ENCODE measurements at places on chromosomes 3 and 15.

GRCh38 chr15:69468241-69469121 lies 15.9 kb downstream of the RPLP1 start:
- peak; percentile 65 for DNase-seq

GRCh38 chr3:101518421-101518871 lies 5.4 kb upstream of the SENP7 start:
- DNase-seq = peak; percentile 17

DNA sequence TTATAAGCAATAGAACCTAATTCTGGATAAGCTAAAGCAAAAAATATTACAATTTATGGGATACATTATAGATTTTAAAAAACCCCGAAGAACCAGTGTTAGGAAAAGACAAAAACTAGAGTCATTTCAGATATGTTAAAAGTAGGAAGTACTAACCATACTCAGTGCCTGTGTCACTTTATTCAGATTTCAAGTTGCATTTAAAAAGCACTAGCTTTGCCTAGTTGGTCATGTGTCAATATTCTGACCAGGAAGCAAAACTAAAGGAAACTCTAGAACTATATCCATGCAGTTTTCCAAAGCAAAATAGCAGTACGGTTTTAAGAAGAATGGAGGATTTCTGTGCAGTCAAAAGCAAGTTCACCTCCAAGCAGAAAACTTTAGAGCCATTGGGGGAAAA lies 88.4 kb downstream of the RAP2B start:
- no peak for DNase-seq

- no peak for DNase-seq
These were observed 117.2 kb downstream of the TLE3 start for GRCh38 chr15:69980341-69981059.

DNA sequence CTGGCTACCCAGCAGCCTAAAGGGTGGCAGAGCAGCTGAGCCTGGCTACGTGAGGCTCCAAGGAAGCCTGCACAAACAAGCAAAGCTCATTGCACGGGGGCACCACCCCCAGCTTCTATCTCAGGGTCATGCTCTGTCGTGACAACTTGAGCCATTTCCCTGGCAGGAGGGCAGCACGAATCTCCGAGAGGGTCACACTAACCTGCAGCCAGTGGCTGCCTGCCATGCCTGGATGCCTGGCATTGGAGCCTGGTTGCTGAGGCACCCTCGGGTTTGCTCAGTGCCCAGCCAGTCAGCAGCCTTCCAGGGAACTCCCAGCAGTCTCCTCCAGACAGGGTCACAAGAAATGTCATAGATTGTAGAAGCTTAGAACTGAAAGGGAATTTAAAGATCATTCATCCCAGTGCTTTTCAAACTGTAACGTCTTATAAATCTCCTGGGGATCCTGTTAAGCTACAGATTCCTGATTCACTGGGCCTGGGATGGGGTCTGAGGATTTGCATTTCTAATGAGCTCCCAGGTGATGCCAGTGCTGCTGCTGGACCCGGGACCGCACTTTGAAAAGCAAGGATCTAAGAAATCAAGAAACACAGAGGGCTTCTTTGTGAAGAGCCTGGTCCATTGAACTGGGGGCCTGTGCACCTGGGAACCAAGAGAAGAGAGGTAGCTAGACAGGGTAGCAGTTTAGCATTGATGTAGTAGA lies 48.4 kb downstream of the TMEM266 start:
- no peak for DNase-seq

DNA sequence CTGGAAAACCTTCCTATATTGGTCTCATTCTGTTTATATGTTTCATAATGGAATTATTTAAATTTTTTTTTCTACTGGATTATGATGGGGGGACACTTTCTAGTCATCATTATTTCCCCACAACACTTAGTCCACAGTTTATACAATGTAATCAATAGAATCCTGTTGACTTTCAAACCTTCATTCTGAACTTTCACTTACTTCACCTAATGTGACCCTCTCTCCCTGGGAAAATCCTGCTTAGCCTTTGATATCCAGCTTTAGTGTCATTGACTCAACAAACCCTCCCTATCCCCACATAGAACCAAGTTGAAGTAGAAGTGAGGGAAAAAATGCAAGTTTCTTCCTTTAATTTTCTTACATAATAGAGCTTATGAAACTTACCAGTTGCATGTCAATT lies 666.0 kb downstream of the MECOM start:
- DNase-seq = no peak

DNA sequence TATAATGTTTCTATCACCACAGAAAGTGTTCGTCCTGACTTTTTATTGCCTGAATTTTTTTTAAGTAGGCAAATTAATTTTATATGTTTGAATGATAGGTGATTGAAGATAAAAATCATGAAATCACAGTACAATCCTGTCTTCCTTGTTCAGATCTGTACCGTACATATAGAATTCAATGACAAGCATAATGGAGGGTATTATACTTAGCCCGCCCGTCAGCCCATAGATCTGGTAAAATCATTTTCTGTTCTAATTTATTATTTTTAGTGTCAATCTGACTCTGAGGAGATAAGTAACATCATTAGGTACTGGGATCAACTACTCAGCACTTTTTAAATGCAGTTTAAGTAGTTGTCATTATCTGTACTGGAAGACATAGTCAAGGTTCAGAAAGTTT lies 269.9 kb downstream of the NR2F2 start:
- no peak for DNase-seq

DNA sequence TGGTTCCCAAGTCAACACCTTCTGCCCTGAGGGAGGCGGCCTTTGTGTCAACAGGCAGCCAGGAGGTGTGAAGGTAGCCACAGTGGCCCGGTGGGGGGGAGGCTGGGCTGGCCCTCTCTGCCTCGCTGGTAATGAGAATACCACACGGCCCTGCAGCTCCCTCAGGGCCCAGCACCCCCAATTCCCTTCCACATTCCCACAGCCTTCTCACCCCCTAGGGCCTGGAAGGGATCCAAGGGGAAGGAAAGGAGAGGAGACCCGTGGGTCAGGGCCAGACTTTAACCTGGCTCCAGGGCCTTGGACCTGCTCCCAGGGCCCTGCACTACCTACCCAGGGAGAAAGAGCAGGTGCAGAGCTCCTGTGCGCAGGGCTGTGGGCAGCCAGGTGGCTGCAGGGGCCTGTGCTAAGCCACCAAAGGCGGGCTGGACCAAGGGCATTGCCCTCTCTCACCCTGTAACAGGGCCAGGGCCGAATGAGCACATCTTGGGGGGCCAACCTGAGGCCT lies 8.7 kb upstream of the MESP2 start:
- DNase-seq = no peak

DNA sequence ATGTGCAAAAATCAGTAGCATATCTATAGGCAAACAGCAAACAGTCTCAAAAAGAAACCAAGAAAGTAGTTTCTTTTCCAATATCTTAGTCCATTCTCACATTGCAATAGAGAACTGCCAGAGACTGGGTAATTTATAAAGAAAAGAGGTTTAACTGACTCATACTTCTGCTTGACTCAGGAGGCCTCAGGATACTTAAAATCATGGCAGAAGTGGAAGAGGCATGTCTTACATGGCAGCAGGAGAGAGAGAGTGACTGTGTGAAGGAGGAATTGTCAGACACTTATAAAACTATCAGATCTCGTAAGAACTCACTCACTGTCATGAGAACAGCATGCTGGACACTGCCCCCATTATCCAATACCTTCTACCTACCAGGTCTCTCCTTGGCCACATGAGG lies 327.9 kb upstream of the EPHA3 start:
- no peak for DNase-seq

DNA sequence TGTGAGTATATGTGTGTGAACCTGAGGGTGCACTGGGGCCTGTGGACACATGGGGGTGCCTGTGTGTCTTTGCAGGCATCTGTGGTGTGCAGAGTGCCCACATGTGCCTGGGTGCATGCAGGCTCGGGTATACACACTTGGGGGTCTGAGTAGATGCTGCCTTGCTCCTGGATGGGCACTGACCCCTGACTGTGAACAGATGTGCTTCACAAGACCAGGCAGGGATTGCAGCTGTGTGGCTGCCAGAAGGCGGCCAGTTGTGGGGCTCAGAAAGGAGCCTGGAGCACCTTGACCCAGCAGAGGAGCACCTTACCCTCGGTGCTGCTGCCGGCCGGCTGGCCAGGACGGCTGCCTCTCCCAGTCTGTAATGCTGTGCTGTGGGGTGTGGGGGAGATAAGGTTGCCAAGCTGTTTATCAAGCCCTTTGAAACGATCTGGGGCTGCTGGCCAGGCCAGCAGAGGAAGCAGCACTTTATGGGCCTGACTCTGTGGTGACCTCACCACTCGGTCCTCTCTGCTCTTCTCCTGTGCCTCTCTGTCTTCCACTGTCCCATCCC lies 55.5 kb upstream of the MRPS22 start:
- no peak for DNase-seq

DNA sequence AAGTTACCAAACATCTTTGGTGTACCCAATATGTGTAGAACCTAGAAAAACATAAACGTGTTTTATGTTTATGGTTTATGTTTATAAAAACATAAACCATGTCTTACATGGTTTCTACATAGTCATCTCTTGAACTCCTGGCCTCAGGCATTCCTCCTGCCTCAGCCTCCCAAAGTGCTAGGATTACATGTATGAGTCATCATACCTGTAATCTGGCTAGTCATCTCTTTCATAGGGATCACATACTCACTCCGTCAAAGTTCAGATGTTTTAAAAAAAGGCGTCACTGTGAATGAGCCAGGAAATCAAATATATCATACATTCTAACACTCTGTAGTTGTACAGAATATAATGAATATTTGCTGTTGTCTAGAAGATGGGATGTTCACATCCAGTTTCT lies 178.6 kb downstream of the CPNE4 start:
- no peak for DNase-seq

DNA sequence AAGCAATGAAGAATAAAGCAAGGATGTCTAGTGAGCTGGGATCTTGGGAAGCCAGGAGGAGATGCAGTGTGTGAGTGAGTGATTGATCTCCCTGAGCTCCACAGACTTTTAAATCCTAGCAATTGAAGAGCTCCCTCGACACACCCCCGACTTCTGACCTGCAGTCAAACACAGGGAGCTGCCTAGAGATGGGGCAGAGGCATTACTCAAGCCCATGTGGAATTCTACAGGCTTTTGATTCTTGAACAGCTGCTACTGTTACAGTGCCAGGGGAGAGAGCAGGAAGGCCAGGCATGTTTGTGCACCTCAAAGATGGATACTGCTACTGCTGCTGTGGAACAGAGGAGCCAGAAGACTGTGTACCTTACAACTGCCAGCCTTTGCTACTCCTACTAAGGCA lies 1403.1 kb upstream of the ALCAM start:
- DNase-seq = no peak

GRCh38 chr15:73338058-73338457 lies 30.7 kb downstream of the HCN4 start:
- no peak for DNase-seq

DNA sequence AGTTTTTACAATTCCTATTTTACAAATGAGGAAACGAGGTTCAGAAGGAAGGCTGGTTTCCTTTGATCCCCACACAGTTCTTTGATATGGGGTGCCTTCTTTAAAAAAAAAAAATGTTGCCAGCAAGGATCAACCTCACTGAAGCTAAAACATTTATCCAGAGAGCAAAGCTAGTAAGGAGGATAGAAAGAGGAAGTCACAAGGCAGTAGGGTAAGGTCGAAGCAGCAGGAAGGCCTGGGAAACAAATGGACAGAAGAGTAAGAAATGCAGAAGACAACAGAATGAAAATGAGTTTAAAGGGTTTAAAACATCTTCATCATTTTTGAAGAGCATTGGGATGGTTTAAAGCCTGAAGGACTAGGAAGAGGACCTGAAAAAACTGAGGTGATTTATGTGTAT lies 30.6 kb upstream of the CP start:
- DNase-seq = no peak

DNA sequence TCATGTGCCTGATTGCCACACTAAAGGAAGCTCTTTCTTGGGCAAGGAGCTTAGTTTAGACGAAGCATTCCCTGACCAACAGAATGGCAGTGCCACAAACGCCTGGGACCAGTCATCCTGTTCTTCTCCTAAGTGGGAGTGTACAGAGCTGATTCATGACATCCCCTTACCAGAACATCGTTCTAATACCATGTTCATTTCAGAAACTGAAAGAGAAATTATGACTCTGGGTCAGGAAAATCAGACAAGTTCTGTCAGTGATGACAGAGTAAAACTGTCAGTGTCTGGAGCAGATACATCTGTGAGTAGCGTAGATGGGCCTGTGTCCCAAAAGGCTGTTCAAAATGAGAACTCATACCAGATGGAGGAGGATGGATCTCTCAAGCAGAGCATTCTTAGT lies 18.4 kb downstream of the SENP5 start:
- DNase-seq = no peak

GRCh38 chr15:77039848-77040247 lies 31.1 kb downstream of the TSPAN3 start:
- DNase-seq = no peak

DNA sequence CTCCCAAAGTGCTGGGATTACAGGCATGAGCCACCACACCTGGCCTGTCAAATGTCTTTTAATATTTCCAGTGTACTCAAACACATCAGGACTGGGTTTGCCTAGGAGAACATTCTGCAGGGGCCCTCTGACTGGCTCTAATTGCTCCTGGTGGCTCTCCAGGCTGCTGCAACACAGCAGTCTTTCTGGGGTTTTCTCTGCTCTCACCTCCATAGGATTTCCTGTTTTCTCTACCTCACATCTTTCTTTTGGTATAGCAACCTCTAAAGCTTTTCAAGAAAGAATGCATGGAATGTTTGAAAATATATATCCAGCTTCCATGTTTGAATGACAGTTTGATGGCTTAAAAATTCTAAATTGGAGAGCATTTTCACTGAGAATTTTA lies 83.3 kb upstream of the IGSF10 start:
- DNase-seq = no peak

DNA sequence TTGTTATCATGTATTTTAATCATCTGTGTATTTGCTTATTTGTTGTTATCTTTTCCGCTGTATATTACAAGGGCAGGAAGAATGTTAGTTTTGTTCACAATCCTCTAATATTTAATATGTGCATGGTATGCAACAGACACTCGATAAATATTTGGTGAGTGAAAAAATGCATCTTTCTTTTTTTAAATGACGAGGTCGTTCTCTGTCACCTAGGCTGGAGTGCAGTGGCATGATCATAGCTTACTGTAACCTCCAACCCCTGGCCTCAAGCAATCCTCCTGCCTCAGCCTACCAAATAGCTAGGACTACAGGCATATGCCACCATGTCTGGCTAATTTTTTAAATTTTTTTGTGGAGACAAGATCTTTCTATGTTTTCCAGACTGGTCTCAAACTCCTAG lies 66.2 kb downstream of the MITF start:
- DNase-seq = no peak

DNA sequence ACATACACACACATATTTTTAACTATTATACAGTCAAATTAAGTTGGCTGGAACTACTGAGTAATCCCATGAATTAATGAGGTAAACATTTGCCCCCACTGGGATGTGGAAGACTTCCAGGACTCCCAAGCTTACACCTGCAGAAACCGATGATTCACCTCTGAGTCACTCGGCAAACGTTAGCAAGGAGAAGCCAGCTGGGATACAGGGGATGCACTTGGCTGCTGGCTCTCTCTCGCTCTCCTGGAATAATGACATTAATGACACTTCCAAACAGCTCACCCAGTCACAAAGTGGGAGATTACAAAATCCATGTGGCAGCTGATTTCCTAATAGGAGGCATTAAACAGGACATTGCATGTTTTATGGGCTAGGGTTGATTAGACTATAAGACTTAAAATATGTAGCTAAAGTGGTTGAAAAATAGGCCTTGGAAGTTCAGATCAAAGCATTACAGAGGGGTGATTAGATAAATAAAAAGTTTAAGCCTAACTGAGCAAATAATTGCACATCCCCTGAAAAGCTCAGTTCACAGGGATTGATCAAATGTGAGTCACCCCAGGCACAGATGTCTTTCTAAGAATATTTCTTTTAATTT lies 500.9 kb downstream of the SOX2 start:
- no peak for DNase-seq

Measured in stimulated activated CD4-positive, alpha-beta T cell treated with anti-CD3 and anti-CD28 coated beads, Interleukin-12 subunit alpha, Interleukin-12 subunit beta, amount 100 ng/mL, for 24 hours (primary cell).